ENCODE measurements at places on chromosomes 13 and 19.

DNA sequence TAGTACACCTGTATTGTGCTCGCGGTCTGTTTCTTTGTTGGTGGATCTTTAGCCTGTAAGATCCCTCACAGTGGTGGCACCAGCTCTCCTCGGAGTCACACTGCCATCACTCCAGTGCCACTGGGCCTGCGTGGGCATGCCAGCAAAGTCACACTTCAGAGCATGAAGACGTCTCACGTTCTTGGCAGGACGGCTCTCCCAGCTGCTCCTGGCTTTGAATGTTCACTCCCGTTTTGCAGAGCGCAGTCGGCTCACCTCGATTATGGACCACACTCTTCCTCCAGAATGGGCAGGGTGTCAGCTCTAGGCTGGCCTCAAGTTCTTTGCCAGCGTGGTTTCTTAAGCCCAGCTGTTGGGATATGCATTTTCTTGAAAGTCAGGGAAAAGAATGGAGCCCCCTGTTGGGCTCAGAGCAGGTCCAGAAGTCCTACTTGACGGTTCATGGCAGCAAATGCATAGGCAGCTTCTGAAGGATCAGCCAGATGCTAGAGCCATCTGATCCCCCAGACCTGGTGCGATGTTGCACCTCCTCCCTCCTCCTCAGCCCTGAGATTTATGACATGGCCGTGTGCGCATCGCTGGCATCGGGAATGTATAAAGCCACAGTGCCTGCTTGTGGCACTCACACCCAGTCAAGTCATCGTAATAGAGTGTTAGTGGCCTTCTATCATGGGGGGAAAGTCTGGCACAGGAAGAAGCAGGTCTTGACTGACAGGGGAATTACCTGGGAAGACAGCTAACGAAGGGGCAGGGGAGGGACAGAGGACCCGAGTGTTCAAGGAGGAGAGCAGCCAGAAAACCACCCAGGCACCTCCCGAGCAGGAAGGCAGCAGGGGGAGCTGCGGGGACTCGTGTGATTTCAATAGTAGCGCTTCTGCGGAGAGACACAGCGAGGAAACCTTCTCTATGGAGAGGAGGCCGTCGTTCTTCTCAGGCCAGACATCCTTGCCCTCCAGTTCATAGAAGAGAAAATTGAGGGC, 40.2 kb upstream of the NPAS1 start:
- DNase-seq: no peak

DNA sequence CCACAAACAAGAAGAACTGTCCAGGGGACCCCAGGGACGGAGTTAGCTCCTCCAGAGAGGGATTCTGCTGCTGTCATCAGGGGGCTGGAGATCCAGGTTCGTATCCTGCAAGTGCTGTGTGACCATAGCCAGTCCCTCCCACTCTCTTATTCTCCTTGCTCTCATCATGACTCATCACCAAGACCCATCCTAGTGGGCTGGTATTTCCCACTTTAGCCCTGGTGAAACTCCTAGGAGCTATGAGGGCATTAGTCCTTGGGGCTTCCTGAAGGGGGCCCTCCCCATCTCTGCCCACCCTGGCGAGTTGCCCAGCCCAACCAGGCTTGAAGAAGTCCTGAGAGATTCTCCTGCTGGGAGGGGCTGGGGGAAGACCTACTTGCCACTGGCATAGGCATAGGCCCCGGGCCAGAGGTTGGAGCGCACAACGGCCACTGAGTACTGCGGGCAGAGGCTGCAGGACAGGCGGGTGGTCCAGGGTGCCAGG, 7.5 kb upstream of the DMWD start:
- peak; percentile 89 for DNase-seq

DNA sequence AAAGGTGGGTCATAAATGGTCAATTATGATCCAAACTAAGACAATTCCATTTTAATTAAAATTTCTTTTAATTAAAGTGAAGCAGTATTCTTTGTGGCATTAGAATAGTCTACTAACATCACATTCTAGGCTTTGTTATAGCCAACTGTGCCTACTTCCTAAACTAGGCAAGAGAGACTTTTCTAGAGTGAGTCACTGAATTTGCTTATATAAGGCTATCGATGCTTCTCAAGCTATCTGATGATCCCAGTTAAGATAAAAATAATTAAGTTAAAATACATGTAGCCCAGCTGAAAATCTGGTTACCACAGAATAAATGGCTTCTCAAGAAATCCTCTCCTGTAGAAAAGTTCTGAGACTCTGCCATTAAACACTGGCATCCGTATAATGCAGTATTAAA, 12.5 kb downstream of the ANKRD10 start:
- DNase-seq: no peak

DNA sequence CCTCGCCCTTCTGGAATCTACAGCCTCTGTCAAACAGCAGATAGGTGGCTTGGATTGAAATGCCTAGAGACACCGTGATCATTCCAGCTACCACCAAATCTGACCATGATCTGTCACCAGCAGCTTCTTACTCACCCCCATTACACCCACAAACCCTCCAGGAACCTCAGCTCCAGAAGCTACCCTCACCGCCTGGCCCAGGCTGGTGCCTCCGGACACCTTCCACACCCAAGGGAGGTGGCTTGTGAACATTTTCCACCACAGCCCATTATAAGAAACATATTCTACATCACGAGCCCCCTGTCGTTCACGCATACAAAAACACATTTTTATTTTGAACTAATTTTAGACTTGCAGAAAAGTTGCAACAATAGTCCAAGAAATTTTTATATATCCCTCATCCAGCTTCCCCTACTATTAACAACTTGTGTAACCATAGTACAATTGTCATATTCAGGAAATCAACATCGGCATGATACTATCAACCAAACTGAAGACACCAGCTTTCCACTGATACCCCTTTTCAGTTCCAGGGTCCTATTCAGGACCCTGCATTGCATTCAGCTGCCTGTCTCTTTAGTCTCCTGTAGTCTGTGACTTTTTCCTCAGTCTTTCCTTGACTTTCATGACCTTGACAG, 15.4 kb upstream of the UBE2L5 start:
- no peak for DNase-seq

DNA sequence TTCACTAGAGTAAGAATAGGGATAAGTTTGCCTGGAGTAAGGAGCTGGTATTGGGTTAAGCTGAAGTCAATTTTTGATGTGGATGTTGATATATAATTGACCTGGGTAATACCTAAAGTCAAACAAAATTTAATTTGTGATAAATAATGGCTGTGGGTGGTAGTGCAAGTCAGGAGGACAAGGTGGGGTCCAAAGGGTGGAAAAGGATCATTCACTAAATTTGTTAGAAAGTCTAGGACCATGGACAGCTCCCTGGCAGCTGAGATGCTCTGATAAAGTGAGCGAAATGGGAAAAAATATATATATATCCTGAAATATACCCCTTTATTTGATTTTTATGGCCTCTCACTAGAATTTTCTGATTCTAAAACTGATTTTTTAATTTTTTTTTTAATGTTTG, 463.5 kb downstream of the GPC6 start:
- no peak for DNase-seq

GRCh38 chr19:52070496-52070895, 21.9 kb upstream of the ZNF432 start:
- DNase-seq: peak; percentile 55

DNA sequence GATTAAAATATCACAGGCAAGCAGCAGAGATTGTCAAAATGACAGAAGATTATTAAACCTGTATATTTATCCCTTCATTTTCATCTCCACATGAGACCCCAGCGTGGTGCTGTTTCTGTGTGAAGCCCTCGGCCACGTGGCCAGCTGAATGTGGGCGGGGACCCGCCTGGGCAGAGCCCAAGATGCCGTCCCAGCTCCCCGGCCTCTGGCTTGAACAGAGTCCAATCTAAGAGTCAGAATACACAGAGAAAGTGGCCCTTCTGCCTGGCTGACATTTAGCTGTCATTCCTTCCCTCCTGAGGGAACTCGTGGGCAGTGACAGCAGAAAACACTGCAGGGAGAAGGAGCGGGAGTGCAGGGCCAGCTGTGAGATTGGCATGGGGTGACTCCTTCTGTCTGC, 34.9 kb upstream of the UQCRFS1 start:
- DNase-seq: no peak

- no peak for DNase-seq
These were observed 9.4 kb downstream of the C19orf81 start for GRCh38 chr19:50658441-50659317.

DNA sequence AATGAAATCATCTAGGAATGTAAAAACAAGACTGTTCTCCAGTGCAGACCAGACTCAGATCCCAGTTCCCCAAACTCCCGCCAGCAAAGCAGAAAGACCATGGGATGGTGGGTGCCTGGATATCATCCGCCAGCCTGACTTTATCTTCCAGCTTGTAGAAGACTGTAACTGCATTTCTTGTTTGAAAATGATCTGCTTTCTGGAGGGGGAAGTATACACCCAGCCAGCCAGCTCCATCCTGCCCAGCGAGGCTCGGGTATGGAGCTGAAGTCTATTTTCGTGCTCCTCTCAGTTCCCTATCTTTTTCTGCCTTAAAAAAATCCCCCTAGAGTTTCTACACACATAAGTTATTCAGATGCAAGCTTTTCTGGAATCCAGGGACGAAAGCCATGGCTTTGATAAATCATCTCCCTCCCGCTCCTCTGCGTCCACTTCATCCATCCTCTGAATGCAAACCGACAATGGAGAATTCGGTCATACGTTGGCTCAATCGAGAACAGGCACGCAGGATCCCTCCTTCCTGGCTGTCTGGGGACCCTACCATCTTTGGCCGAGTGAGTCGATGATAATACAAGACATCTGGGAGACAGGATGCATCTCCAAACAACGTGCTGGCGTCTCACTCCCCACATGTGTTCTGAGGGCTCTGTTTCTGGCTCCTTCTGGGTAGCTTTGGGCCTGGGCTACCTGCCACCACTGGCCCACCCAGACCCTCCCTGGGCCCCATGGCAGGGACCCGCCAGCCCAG, 31.2 kb downstream of the CEBPG start:
- no peak for DNase-seq

All from RCC 7860 (cell line).